Left renal cortex interstitium (tissue), 4 donors: ENCODE measurements at places on chromosomes 2 and 18. TPM values are rescaled to one million over a fixed set of nuclear protein-coding genes. Genes with fewer than 3 reads are reported as not detected.

DNA sequence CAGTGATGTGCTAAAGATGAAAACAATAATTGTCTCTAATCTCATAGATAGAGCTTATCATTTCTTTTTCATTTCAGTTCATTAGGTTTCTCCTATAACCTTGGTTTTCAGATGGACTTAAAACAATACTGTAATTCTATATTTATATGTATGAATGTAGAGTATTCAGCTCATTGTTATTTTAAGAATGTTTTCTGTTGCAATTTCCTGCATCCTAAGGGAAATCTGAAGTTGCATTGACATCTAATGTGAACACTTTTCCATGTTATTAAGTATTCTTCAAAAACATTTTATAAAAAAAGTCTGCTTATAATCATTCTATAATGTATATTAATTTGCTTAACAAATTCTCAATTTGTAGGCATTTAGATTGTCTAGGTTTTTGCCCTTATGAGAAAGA, 288.9 kb downstream of the XIRP2 start:
- no peak for DNase-seq

The TBR1 gene
- polyA plus RNA-seq: not detected

DNA sequence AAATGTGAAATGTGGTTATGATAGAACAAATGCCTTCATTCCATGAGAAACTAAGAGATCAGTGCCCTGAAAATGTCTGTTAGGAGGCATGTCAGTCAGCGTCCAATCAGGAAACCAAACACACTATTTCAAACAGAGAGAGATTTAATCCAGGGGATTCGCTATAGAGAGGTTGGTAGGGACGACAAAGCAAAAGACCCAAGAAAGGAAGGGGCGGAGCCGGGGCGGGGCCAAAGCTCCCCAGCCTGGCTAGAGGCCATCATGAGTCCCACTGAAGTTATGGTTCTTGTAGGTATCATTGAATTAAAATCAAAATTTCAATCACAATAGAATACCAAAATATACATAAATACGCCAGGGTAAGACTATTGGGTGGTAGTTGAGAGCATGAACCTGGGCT, 32.9 kb upstream of the RNF149 start:
- DNase-seq: no peak

DNA sequence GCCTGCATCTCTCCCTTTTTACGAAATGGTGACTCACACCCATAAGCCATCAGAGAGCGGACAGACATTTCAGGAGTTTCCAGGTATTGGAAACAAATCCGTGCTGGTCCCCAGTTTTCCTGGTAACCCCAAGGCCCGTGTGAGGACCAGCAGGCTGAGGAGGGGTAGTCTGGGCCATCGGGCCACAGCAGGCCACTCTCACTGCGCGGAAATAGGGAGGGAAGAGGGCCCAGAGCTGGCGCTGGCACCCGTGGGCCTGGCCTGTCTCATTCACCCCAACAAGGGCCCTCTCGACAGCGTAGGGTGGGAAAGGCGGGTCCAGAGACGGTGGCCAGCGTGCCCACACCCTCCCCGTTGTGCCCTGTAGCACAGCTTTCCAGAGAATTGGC, 13.7 kb upstream of the FAHD2A start:
- DNase-seq: no peak
